Stimulated activated CD8-positive, alpha-beta memory T cell treated with anti-CD3 and anti-CD28 coated beads, Interleukin-15, amount 100 ng/mL, for 4 hours (primary cell): ENCODE measurements at places on chromosomes 7 and 10.

DNA sequence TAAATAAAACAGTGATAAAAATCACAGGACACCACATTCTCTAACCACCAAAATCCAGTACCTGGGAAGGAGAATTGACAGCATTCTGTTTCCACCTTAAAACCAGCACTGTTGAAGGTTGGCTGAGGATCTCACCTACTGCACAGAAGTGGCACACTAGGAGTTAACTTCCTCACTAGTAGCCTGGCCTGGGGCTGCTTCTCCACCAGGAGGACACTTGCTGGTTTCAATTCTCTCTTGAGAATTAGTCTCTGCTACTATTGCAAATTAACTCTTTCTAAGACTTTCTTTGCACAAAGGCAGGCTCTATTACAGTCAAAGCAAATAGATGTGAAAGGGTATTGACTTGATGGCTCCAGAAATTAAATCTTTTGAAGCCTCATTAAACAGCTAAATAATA, 2.3 kb upstream of the CTTNBP2 start:
- no peak for DNase-seq

GRCh38 chr7:26105931-26106330, 46.1 kb upstream of the NFE2L3 start:
- no peak for DNase-seq

DNA sequence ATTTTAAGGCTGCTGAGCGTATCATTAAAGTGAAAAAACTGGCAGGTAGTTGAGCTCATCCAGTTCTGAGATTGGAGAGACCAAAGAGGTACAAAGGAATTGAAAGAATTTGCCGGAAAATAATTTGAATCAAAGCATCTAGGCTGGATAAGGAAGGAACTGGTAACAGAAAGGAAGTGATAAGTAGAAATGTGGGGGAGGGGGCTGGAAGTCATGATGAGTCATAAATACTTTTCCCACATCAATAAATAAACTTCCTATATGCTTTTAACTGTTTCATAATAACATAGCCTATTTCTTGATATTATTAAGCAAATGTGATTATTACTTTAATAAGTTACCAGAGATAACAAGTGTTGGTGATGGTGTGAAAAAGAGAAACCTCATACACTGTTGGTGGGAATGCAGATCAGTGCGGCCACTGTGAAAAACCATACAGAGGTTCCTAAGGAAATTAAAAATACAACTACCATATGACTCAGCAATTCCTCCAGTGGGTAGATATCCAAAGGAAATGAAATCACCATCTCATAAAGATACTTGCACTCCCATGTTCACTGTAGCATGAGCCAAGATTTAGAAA, 27.0 kb downstream of the ZNF438 start:
- DNase-seq, result no peak

DNA sequence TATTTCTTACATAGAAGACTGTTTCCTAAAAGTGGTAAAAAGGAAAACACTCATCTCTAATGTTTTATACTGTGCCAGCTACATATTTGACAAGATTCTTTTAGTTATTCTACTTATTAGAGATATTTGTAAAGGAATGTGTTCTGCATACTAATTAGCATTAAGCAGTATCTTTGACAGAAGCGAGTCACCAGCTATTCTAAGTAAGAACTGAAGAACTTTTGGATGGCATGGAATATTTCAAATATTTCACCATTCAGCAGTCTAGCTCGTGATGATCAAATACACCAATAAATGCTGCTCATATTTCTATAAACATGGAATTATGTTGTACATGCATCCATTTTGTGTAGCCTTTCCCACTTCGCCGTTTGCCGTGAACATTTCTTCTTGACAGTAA, 241.6 kb upstream of the TCF7L2 start:
- DNase-seq, result no peak

DNA sequence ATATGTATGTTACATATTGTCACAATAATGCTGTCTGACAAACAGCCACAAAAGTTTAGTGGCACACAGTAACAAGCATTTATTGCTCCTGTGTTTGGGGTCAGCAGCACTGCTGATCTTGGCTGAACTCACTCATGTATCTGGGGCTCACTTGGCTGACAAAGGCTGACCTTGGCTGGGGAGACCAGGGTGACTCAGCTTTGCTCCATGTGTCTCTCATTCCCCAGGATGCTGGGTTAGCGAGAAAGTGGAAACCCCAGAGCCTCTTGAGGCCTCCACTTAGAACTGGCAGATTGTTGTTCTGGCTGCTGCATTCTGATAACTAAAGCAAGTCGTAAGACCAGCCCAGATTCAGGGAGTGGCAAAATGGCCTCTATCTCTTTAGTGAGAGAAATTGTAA, 217.3 kb upstream of the HABP2 start:
- no peak for DNase-seq
